ENCODE measurements at places on chromosomes 13 and 19.
A peak's percentile ranks its signal among the peaks of the same experiment; 100 is the strongest.

DNA sequence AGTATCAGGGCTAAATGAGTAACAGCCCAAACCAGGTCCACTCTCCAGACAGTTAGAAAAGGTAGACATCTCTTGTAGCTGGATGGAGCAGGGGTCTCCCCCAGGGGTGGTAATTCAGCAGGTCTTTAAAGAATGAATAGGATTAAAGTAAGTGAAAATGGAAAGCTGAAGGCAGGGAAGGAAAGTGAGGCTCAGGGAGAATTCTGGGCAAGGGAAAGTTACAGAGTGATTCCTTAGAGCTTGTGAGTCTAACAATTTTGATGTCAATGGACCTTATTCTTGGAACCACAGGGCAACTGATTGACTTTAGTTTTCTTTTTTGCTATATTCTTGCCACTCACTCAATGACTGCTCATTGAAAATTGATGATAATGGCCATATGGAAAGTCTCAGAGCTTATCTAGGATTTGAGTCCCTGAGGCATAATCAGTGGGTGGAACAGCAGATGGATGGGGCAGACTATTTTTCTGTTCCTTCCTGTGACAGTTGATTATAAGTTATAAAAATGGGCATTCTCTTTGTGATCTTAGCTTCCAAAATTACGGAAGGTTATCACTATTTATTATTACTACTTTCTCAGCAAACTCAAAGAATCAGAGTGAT is 76.9 kb downstream of the LRCH1 start:
- peaks cover 50% of the 10 kb centered on the region for H3K4me1 ChIP-seq
- no peaks in the 10 kb centered on the region for H3K27me3 ChIP-seq
- H3K36me3 ChIP-seq = no peaks in the 10 kb centered on the region
- H3K27ac ChIP-seq = peak overlapping the region; percentile 38
- H3K4me3 ChIP-seq = no peak overlapping the region

- H3K27me3 ChIP-seq = no peaks in the 10 kb centered on the region
- no peak for DNase-seq
- no peaks in the 10 kb centered on the region for H3K4me1 ChIP-seq
- peaks cover 19% of the 10 kb centered on the region for H3K36me3 ChIP-seq
Measured at GRCh38 chr13:75610466-75610865, 25.7 kb upstream of the LMO7 start.

GRCh38 chr13:103557878-103558277 is 491.7 kb upstream of the SLC10A2 start:
- no peaks in the 10 kb centered on the region for H3K36me3 ChIP-seq
- DNase-seq = no peak
- no peaks in the 10 kb centered on the region for H3K4me1 ChIP-seq
- no peak overlapping the region for H3K27ac ChIP-seq
- H3K4me3 ChIP-seq = no peak overlapping the region

DNA sequence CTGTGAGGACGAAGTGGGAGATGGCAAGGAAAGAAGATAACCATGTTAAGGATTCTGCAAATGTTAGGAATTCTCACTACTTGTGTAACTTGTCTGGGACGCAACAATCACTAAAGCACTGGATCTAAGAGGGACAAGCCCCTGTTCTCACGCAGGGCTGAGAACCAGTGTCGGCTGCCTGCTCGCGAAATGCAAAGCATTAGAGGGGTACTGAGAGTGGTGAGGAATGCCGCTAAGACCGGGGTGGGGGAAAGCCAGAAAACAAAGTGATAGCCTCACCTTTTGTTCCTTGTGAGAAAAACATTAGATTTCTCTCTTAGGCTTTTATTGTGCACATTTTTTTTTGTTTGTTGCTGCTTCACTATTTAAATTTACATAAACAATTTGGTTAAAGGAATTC is 241.9 kb downstream of the ABCC4 start:
- H3K4me1 ChIP-seq = no peaks in the 10 kb centered on the region
- no peaks in the 10 kb centered on the region for H3K27me3 ChIP-seq
- peaks cover 15% of the 10 kb centered on the region for H3K36me3 ChIP-seq
- H3K4me3 ChIP-seq = no peak overlapping the region
- no peak for DNase-seq

- H3K36me3 ChIP-seq = no peaks in the 10 kb centered on the region
- peak; percentile 44 for DNase-seq
- H3K4me3 ChIP-seq = peak overlapping the region; percentile 64
Measured at GRCh38 chr19:51688671-51689571, 4.2 kb upstream of the SPACA6 start.

DNA sequence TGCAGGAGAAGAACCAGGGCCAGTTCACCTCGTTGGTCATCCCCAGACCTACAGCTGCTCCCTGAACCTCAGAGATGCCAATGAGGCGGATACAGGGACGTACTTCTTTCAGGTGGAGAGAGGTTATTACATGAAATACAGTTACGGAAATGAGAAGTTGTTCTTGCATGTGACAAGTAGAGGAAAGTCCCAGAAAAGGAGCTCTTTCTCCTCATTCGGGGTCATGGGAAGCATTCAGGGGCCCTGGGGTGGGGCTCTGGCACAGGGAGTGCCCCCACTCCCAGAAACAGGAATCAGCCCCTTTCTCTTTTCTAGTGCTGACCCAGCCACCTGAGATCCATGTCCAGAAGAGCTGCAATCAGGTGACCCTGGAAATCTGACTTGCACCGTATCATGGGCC is 4.5 kb upstream of the SIGLEC9 start:
- no peak overlapping the region for H3K4me3 ChIP-seq
- peaks cover 2% of the 10 kb centered on the region for H3K36me3 ChIP-seq
- peaks cover 69% of the 10 kb centered on the region for H3K4me1 ChIP-seq
- no peak for DNase-seq
- no peak overlapping the region for H3K27ac ChIP-seq

DNA sequence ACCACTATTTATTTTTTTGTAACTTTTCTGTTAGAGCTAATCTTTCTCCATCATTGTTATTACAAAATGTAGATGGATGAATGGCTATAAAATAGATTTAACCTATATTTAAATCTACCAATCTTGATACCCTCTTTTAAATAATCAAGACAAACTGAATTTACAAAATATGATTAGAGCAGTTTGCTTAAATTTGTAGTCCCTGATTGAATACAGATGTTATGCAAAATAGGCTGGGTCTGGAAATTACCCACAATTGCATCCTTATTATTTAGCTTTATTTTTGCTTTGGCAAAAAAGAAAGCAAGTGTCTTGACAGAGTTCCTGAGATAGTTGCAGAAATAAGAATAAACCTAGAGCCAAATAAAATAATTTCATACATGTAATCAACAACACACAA is 352.8 kb downstream of the KLF12 start:
- H3K36me3 ChIP-seq = peaks cover 36% of the 10 kb centered on the region
- no peak for DNase-seq
- peaks cover 20% of the 10 kb centered on the region for H3K4me1 ChIP-seq
- H3K4me3 ChIP-seq = no peak overlapping the region

- H3K4me3 ChIP-seq = no peak overlapping the region
- peaks cover 36% of the 10 kb centered on the region for H3K4me1 ChIP-seq
- H3K36me3 ChIP-seq = peaks cover 2% of the 10 kb centered on the region
Measured at GRCh38 chr13:99125326-99125915, 75.2 kb upstream of the UBAC2 start.

DNA sequence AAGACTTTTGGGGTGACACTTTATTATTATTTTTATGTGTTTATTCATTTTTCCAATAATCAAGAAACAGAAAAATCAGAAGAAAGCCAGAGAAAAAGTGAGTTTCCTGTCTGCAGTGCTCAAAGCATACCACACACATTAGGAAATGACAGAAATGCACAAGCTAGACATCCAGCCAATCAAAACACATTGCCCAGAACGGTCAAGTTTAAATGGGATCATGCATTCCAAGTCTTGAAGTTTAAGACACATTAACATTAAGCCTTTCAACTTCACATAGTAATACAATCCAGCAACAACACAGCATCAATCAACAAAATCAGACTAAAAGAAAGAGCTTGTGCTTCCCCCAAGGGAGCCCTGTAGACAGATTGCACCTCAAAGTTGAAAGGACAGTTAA is 28.7 kb upstream of the MEDAG start:
- no peak overlapping the region for H3K4me3 ChIP-seq
- H3K27me3 ChIP-seq = peaks cover 9% of the 10 kb centered on the region
- no peak overlapping the region for H3K27ac ChIP-seq
- no peaks in the 10 kb centered on the region for H3K36me3 ChIP-seq
- no peak for DNase-seq

DNA sequence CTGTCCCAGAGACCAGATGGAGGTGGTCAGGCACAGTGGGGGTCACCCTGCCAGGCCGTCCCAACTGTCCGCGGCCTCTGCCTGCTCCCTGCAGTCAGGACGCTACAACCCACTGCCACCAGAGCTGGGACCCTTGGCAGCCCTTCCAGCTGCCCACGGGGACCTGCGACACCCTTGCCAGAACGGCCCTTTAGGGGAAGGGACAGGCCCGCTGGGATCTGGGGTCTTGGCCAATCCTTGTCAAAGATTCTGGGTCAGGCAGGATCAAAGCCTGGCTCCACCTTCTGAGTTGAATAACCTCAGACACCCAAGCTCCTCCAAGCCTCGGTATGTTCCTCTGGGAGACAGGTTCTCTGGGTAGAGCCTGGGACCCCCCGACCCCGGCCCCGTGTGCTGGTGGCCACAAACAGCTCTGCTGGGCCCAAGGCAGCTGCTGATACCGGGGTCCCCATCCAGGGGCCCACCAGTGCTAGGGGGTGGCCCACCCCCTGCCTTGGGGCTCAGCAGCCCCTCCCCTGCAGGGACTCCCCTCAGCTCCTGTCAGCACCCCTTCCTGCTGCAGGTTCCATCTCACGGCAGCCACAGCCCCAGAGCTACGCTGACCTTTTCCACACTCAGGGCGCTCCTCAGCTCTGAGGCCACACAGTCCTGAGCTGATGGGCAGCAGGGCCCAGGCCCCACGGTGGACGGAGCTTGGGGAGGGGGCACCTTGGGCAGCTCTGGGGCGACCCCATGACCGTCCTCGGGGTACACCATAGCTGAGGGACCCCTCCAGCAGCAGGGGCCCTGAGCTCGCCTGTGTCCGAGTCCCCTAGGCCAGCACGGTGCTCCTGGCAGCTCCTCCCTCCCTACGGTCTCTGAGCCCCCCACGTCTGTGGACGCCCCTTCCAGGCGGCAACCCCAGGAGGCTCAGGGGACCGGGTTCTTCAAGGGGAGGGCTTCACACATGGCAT is 18.4 kb downstream of the SBNO2 start:
- H3K27me3 ChIP-seq = no peaks in the 10 kb centered on the region
- H3K36me3 ChIP-seq = peaks cover 2% of the 10 kb centered on the region
- no peak overlapping the region for H3K27ac ChIP-seq
- DNase-seq = no peak

DNA sequence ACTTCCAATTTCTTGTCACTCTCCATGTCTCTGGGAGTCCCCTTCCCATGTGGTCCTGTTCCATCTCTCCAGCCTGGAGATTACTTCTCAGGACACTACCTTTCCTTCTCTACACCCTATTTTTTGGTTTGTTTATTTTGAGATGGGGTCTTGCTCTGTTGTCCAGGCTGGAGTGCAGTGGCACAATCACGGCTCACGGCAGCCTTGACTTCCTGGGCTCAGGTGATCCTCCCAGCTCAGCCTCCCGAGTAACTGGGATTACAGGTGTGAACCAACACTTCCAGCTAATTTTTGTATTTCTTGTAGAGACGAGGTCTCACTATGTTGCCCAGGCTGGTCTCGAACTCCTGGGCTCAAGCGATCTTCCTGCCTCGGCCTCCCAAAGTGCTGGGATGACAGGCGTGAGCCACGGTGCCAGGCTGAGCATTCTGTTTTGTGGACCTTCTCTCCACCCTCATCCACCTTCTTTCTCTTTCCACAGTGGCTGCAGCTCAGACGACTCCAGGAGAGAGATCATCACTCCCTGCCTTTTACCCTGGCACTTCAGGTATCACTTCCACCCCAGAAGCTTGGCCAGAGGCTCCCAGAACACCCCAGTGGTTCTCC is 644 bp downstream of the HCST start:
- no peak for DNase-seq
- H3K27ac ChIP-seq = peak overlapping the region; percentile 89
- H3K36me3 ChIP-seq = peaks cover 14% of the 10 kb centered on the region
- no peaks in the 10 kb centered on the region for H3K27me3 ChIP-seq

DNA sequence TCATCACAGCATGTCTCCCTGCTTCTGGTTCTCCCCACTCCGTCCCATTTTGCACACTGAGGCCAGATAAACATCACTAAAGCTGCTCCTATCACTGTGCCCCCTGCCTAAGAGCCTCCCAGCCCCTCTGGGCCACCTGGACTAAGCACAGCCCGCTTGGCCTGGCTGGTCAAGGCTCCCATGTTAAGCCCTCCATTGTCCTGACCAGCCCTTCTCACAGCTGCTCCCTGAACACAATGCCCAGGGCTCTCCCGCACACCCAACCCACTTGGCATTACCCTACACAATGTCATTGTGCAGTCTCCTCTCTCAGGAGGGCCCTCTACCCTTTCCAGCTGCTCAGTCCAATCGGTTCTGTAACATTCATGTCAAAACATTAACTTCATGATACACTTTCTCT is 133.4 kb downstream of the NUFIP1 start:
- no peak for DNase-seq
- H3K4me1 ChIP-seq = no peaks in the 10 kb centered on the region
- H3K27ac ChIP-seq = no peak overlapping the region
- no peaks in the 10 kb centered on the region for H3K36me3 ChIP-seq
- peaks cover 16% of the 10 kb centered on the region for H3K27me3 ChIP-seq

DNA sequence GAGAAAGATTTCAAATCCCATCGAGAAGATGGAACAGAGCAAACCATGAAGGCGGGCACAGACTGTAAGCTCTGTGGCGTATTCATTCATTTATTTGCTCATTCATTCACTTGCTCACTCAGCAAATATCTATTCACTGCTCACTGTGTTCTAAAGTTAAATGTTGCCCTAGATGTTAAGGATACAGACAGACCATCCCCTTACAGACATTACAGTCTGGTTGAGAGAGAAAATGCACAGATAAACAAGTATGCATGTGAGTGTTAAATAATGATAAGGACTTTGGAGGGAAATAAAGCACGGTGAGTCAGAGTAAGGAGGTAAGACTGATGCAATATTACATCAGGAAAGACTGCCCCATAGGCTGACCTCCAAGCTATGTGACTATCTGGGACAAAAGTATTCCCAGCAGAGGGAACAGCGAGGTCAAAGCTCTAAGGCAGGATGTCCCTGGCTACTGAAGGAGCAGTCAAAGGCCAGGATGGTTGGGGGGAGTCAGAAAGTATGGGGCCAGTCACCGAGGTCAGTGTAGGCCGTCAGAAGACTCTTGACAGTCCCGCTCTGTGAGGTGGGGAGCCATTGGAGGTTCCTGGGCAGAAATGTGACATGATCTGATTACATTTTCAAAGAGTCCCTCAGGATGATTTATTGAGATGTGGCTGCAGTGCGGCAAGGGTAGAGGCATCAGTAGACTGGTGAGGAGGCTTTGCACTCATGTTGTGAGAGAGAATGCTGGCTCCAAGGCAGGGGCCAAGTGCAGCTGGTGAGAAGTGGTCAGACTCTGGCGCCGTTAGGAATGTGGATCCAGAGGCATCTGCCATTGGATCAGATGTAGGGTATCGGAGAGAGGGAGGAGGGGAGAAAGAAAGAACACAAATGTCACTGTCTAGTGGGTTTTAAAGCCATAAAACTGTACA is 37.9 kb downstream of the MBNL2 start:
- no peak for DNase-seq
- H3K36me3 ChIP-seq = peaks cover 10% of the 10 kb centered on the region
- H3K4me3 ChIP-seq = no peak overlapping the region
- peaks cover 74% of the 10 kb centered on the region for H3K4me1 ChIP-seq

Measured in activated naive CD4-positive, alpha-beta T cell treated with anti-CD3 and anti-CD28 coated beads for 36 hours (primary cell).